ENCODE measurements at places on chromosomes 1 and 21. TPM values are rescaled to one million over a fixed set of nuclear protein-coding genes. Genes with fewer than 3 reads are reported as not detected.

Gene CD84
- total RNA-seq = not detected

Gene NPPA
- not detected for total RNA-seq

Gene RGSL1
- not detected for total RNA-seq

Gene INKA2
- total RNA-seq = 2.0 TPM

Gene FAM89A
- total RNA-seq = 16.7 TPM

Gene STUM
- total RNA-seq = not detected

Gene LCA5L
- 0.81 TPM for total RNA-seq

Gene CHIA
- not detected for total RNA-seq

Gene AMY1C
- not detected for total RNA-seq

Gene C2CD4D
- total RNA-seq = 3.5 TPM

Gene FBLIM1
- 20.9 TPM for total RNA-seq

Gene ZNF670
- total RNA-seq = 1.4 TPM
